Retinal pigment epithelial cell (primary cell): ENCODE measurements at places on chromosomes 5 and 9.

DNA sequence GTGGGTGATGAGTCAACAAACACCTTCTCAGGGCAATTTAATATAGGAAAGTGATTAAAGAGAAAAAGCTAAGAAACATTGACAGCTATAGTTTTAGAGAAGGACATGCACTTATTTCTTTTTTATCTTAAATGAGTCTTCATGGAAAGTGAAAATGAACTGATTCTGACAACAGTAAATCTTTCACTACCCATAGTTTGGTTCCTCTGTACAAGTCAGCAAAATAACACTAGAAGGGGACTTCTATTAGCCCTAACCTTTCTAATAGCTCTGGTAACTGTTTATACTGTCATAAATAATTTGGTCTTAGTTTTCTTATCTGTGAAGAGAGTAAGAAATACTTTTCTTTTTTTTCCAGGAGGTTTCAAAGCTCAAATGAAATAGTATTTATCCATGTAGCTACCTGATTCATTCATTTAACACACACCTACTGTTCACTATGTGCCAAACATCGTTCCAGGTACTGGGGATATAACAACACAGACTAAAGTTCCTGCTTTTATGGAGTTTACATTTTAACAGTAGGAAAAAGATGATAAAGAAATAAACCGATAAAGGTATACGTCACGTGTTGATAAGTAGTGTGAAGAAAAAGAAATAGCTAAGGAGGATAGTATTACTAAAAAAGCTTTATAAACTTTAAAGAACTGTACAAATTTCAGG is 148.2 kb downstream of the PCSK1 start:
- DNase-seq = no peak

DNA sequence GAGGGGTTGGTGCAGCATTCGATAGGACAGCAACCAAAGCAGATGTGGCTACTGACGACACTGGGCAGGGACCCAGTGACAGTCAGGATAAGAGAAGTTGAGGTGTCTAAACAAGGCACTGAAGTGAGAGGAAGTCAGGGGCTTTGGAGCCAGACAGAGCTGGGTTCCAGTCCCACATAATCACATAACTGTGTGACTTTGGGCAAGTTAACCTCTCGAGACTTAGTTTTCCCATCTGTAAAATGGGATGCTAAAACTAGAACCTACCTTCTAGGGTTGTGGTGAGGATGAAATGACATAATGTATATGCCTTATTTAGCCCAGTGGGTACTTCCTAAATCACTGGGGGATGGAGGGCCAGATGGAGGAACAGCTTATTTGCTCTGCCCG is 3.1 kb downstream of the ANGPTL2 start:
- no peak for DNase-seq

DNA sequence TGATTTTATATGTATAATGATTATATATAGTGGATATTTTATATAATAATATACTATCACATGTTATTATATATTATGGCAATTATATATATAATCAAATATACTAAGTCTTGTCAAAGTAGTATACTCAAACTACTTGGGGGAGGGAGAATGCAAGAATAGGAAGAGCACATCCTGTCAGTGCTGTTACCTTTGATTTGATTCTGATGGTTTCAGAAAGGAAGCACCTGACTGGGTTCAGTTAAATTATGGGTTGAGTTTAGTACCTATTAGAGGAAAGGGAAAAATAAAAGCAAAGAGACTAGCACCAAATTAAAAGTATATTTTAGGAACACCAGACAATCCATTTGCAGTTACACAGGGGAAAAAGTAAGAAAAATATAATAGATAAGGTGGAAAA is 107.6 kb downstream of the GRIA1 start:
- no peak for DNase-seq

- DNase-seq = no peak
Observed at GRCh38 chr9:114897196-114897595, 33.2 kb downstream of the TNFSF8 start.

DNA sequence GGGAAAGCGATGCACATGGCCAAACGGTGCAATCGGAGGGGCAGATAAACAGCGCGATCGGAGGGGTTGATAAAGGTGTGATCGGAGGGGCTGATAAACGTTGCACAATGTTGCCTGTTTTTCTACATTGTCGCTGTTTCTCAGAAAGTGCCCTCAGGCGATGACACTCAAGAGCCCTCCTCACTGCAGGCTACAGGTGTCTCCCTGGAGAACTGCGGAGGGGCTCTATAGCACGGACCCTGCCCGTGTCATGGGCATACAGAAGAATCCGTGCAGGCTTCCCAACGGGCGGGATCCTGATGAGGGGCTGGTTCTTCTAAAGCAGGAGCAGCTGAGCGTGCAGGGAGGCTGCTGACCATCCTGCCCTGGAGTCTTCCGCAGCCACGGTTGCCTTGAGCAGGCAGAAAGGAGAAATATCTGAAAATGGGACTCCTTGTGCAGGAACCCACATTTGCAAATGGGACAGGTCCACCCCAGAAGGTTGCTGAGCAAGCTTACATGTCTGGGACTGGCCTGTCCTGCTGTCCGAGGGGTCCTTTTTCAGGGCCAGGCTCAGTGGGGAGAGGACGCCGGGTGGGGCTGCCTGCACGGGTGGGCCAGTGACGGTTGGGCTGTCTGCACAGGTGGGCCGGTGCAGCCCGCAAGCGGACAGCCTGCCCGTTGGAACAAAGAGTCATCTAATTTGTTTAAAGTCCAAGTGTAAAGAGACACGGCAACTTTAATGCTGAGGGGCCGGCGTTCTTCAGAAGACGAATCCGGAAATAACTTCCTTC is 25.1 kb upstream of the LPCAT1 start:
- no peak for DNase-seq

- no peak for DNase-seq
Observed at GRCh38 chr5:30880514-30880913, 313.0 kb upstream of the CDH6 start.

- DNase-seq = no peak
Observed at GRCh38 chr5:132102101-132102701, 28.6 kb downstream of the CSF2 start.
